Caki2 (cell line): ENCODE measurements at places on chromosomes 4 and X.

DNA sequence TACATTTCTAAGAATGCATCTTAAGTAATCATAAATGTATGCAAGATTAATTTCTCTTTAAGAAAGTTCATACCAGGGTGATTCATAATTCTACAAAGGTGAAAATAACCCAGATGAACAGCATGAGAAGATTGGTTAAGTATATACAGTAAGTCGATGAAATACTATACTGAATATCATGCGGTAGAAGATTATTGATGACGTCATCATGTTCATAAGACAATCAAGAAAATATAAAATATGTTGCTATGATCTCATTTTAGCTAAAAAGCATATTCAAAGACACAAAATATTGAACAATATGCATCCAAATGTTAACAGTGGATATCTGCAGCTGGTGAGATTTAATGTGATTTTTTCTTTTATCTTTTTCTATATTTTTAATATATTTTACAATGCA is 312.0 kb upstream of the FGF13 start:
- no peak for DNase-seq

DNA sequence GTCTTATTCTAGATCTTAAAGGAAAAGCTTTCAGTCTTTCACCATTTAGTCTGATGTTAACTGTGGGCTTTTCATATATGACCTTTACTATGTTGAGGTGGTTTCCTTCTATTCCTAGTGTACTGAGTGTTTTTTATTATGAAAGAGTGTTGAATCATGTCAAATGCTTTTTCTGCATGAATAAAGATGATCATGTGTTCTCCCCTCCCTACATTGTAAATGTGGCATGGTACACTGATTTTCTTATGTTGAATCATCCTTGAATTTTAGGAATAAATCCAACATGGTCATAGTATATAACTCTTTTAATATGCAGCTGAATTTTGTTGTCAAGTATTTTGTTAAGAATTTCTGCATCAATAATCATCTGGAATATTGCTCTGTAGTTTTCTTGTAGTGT is 4.3 kb downstream of the CLGN start:
- DNase-seq, result peak; percentile 26

- DNase-seq, result no peak
Observed at GRCh38 chr4:19544446-19545125, 707.1 kb upstream of the SLIT2 start.

GRCh38 chrX:132876523-132877338 is 81.7 kb downstream of the HS6ST2 start:
- DNase-seq, result no peak

GRCh38 chr4:25358515-25359275 is 18.4 kb upstream of the ANAPC4 start:
- no peak for DNase-seq

DNA sequence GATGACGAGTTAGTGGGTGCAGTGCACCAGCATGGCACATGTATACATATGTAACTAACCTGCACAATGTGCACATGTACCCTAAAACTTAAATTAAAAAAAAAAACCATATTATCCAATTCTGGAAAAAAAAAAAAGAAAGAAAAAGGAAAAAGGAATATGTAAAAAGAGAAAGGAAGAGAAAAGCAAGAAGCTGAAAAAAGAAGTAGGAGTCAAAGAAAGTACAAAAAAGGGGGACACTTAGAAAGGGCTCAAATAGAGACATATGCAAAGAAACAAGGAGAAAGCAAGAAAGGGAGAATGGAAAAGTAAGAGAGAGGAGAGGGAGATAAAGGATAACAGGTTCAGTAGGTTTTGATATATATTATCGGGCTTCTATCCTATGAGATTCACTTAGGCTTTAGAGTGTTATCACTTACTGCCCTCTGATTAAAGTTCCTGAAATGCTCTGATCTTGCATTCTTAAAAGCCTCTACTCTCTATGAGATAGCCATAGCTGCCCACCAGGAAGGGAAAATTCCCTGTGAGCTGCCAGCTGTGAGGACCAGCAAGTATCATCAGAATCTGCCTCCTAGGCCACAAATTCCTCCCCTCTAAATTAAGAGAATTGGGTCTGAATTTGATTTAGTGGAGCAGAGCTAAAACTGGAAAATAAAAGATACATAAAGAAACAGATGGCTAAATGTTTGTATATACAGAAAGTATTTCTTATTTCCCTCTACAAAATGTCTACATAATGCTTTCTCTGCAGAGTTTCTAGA is 95.2 kb downstream of the AMMECR1 start:
- DNase-seq, result no peak

- no peak for DNase-seq
Observed at GRCh38 chr4:87410157-87410556, 12.2 kb upstream of the NUDT9 start.

DNA sequence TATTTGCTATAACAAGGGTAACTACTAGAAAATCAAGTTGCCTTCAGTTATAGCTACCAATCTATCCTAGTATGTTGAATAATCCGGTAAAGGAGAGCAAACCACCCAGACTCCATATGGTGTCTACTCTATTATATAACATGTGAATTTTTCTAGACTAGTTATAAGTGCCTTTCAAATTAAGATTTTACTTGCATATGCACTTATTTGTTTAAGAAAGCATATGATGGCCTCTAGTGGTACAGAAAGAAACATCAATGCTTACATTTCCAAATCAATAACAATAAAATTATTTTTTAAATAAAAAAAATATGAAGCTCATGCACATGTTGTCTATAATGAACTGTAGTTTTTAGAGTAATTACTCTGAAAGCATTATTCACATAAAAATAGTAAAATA is 1516.4 kb upstream of the PABPC4L start:
- DNase-seq, result no peak

- DNase-seq, result no peak
Observed at GRCh38 chrX:136125106-136125505, 22.2 kb upstream of the FHL1 start.

DNA sequence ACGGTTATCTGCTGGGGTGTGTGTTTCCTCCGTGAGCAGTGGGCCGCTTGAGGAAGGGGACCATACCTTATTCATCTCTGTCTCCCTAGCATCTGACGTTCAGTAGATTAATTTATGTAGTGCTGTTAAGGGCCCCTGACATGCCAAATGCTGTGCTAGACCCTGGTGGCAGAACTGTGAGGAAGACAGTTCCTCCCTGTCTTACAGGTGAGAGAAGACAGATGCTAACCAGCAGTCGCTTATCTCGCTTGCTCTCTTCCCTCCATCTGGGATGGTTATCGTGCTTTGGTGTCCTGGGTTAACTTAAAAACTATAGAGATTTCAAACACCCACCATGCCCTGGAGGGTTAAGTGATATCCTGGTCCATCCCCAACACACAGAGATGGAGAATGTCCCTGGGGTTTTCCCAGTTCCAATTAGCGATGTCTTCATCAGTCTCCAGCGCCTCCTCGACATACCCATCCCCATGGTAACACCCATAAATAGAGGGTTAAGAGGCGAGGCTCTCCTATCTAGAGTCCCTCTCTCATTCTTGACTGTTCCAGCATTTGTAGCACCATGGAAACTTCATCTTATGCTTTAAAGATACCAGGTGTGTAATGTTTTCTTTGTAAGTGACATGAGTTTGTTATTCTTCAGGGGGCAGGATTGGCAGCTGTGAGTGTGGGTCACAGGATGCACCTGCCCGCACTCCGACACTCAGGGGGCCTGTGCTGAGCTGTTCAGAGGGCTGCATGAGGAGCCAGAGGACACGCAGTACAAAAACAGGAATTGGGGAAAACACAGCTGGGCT is 135.2 kb downstream of the STK32B start:
- DNase-seq, result no peak

DNA sequence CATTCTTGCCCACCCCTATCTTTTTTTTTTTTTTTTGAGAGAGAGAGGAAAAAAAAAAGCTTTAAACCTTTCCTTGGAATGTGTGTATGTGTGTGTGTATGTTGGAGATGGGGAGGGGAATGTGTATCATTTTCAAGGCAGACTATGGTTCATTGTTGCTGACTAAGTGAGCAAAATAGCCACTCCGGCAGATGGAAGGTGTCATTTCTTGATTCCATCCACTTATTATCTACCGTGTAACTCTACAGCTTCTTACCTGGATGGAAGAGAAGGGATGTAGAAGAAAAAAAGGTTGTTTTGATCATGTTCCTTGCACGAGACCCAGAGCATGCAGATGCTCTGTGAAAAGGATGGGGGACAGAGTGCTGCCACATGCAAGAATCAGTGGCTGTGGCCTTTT is 5.9 kb upstream of the GK2 start:
- no peak for DNase-seq

DNA sequence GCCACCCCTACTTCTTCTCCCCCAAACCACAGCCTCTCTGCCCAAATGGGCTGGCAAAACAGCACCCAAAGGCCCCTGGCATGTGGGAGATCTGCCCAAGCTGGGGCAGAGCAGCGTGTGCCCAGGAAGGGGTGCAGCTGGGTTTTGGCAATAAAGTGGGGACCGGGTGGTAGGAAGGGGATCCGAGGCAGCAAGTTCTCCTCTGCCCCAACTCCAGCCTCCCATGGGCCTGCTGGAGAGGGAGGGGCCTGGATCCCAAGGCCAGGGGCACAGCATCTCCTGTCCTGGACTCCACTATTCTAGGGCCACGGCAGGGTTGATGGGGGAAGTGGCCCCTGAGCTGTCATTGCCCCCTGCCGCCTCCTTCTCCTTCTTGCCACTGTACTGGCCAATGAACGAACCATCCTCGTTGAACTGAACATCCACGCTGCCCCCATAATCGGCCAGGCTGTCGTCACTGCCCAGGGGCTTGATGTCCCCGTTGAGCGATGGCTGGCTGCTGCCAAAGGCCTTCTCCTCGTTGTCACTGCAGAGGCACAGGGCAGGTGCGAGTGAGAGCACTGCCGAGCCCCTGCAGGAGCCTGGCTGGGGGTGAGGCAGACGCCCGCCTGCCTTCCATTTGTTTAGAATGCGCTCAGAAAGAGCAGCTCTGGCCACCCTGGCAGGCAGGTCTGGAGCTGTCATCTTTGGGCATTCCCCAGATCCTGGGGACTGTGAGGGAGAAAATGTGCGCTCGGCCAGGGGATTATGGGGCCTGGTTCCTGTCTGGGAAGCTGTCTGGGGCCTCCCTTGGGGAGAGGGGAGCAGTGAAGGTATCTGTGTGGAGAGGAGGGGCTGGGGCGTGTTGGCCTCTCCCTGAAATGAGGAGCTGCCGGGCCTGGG is 23.4 kb downstream of the L1CAM start:
- no peak for DNase-seq

GRCh38 chr4:73735231-73735630 is 5.1 kb upstream of the CXCL8 start:
- no peak for DNase-seq
